Naive thymus-derived CD4-positive, alpha-beta T cell (primary cell): ENCODE measurements at places on chromosomes 5 and 9.

GRCh38 chr5:53488195-53488722 is 7.8 kb downstream of the FST start:
- DNase-seq = no peak

- DNase-seq = no peak
Measured at GRCh38 chr5:177040814-177041420, 18.4 kb downstream of the ZNF346 start.

GRCh38 chr5:127428748-127429147 is 88.7 kb upstream of the PRRC1 start:
- DNase-seq = no peak

- DNase-seq = no peak
Measured at GRCh38 chr5:112907166-112907631, 14.8 kb downstream of the REEP5 start.

DNA sequence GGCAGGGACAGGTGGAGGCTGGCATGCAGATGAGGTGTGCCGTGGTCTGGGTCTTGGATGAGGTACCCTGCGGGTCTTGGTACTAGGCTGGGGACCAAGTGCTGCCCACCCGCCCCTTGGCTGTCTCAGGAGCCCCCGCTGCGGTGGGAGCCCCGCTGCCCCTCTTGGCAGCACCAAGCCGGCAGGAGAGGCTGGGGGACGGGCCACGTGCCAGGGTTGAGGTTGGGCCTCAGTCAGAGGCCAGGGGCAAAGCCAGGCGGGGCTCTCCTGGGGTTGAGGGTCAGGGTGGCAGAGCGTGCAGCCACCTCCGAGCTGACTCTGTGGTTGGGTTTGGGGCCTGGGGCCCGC is 2.0 kb downstream of the CARD9 start:
- no peak for DNase-seq

- no peak for DNase-seq
Measured at GRCh38 chr5:135826994-135827671, 7.3 kb upstream of the SLC25A48 start.

DNA sequence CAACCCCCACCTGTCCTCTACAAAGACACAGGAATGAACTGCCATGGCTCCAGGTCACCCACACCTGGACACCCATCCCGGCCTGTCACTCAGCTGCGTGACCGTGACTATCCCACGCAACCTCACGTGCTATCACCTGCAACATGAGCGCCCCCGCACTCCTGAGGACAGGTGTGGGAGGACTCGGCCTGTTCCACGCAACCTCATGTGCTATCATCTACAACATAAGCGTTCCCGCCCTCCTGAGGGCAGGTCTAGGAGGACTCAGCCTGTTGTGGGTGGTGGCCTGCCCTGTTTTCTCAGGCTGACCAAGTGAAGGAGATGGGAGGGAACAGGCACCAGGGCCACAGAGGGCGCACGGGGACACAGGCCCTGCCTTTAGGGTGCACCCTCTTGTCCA is 4.1 kb downstream of the QSOX2 start:
- DNase-seq = no peak

GRCh38 chr5:134143431-134143830 is 28.9 kb downstream of the TCF7 start:
- no peak for DNase-seq

DNA sequence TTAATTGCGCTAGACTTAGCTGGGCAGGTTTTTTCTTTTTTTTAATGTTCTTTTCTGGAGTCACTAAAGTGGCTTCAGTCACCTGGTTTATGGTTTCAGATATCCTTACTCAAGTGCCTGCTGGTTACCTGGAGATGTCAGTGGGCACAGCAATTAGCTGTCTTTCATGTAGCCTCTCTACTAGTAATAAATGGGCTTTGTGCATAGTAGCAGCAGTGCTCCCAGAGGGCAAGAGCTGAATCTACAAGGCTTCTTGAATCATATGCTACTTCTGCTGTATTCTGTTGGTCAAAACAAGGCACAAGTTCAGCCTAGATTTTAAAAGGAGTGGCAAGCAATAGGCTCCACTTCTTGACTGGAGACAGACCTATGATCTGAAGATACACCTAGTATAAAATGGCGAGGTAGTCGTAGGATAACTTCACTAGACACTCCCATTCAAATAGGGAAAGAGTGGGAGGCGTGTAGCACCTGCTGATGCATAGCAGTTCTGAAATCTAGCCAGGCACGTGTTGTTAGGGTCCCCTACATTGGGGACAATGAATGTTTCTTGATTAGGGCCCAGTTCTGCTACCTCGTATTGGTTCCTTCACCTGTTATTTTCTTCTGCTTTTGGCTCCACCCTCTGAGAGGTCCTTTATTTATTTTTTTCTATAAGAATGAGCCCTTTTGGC is 7.0 kb downstream of the SCAMP1 start:
- no peak for DNase-seq

- no peak for DNase-seq
Measured at GRCh38 chr5:173793648-173794548, 94.3 kb upstream of the CPEB4 start.

DNA sequence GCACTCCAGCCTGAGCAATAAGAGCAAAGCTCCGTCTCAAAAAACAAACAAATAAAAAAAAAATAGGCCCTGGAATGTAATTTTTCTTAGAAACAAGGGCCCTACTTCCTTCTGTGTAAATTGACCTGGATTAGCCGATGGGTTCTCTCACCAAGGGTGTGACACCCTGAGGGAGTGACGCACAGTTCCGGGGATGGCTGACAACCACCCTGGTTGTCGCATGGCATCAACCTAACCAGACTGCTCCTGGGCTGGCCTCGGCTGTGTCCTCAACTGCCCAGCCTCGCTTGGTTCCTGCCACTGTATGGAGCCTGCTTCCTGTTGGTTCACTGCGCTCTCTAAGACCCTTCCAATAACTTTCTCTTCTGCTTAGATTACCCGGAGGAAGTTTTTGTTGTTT is 51.2 kb upstream of the SPATA31D4 start:
- DNase-seq = no peak

GRCh38 chr5:151238303-151238741 is 14.4 kb upstream of the CCDC69 start:
- no peak for DNase-seq

DNA sequence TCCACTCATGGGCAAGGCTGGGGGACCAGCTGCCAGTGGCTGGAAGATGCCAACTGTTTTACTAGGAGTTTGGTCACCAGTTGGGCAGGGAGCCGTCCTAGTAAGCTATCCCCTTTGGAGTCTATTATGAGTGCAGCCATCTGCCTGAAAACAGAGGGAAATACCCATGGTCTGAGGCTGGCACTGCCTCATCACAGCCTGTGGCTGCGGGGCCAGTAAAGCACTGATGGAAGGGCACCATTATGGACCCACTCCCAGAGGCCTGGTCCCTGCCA is 187.2 kb upstream of the PANK3 start:
- no peak for DNase-seq

- no peak for DNase-seq
Measured at GRCh38 chr5:3590161-3590966, 5.3 kb upstream of the IRX1 start.

DNA sequence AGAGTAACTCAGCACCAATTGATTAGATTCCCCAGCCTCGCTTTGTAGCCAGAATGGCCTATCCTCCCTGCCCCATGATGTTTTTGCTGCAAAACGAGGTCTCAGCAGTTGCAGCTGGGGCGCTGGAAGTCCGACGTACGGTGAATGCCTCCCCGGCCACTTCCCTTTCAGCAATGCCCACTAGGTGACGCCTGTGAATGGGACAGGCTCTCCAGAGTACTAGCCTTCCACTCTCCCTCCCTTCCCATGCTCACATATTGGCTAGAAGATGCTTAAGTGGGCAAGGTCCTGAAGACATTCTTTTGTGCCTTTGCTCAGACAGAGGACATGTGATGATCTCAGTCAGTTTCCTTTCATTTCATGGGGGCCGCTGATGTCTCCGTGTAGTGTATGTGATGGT is 50.8 kb downstream of the DMRT2 start:
- no peak for DNase-seq

DNA sequence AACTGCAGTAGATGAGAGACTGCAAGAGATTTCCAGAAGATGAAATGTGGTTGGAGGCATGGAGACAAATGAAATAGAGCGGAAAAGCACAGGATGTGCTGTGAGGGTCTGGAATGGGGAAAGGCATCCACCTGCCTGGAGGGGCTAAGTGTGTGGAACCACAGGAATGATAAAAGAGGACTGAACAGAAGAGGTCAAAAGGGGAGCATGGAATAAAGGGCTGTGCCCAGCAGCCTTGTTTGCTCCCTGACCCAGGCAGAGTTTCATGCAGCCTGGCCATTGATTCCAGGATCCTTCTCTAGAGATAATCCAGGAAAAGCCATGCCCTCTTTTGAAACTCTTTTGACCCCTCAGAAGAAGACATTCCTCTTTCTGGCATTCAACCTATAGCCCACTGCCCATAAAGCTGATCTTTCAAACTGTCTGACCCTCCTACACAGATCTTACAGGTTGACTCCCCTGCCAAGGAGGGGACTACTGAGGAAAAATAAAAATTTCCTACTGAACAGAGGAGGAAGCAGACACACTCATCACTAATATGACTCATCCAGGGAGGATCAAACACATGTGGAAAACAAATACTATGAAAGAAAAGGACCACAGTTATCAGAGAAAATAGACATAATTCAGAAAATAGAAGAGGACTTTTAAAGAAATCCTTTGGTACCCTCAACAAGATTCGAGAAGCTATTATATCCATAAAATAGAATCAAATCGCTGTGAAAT is 273.5 kb upstream of the PCSK5 start:
- DNase-seq = no peak

DNA sequence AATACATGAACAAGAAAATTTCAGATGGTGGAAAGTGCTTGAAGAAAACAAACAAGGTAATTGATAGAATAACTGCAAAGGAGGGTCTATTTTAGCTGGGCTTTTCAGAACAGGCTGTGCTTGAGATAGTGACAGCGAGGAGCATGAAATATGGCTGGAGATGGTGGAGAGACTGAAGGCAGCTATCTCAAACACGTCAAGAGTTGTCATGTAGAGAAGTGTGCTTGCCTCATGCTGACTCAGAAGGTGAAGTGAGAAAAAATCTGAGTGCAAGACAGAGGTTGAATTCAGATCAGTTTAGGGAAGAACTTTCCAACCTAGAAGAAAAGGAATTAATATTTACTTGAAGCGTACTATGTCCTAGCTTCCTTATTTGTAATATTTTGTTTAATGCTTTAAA is 115.5 kb upstream of the RANBP3L start:
- no peak for DNase-seq

DNA sequence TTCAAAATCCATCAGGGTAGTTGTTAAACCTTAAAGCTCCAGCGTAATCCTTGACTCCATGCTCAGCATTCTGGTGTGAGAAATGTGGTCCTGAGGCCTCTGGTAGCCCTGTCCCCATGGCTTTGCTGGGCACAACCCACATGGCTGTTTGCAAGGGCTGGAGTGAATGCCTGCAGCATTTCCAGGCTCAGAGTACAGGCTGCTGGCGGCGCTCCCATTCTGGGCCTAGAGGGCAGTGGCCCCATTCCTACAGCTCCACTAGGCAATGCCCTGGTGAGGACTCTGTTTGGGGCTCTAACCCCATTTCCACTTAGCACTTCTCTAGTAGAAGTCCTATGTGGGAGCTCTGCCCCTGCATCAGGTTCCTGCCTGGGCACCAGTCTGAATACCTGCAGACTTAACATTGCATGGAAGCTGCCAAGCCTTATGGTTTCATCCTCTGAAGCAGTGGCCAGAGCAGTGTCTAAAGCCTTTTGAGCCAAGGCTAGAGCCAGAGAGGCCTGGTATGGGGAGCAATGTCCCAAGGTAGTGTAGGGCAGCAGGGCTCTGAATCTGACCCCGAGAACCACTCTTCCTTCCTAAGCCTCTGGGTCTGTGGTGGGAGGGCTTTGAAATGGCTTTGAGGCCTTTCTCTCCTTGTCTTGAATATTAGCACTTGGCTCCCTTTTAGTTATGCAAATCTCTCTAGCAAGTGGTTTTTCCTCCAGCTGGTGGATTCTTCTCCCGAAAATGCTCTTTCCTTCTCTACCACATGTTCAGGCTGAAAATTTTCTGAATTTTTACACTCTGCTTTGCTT is 5.8 kb upstream of the ALDH1A1 start:
- DNase-seq = no peak

GRCh38 chr5:1324301-1324700 is 20.6 kb downstream of the CLPTM1L start:
- peak; percentile 0 for DNase-seq

- no peak for DNase-seq
Measured at GRCh38 chr5:179317411-179318220, 27.6 kb downstream of the ADAMTS2 start.

- no peak for DNase-seq
Measured at GRCh38 chr9:96139592-96140295, 162.2 kb downstream of the HSD17B3 start.

DNA sequence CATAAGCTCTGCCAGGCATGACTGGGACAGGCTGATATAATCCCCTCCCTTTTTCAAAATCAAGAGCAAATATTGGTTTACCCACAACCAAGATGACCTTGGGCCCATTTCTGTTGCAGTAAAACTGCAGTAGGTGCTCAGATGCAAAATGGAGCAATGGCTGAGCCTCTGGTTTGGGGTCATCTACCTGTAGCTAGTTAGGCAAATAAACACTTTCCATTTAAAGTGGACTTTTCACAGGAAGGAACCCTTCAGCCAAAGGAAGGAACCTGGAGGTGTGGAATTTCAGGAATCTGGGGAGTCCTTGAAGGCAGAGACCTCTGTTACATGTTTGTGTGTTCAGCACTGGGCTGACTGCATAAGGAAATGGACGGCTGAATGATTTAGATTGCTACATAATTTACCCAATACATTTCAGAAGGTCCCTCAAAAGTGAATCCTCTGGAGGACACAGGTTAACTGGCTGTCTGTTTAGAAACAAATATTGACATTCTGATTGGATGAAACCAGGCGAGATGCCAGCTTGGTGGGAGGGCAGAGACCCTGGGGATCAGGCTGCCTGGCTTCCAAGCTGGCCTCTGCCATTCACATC is 170.1 kb upstream of the ZNF618 start:
- DNase-seq = no peak

GRCh38 chr5:142432961-142433360 is 108.1 kb upstream of the SPRY4 start:
- peak; percentile 59 for DNase-seq

- no peak for DNase-seq
Measured at GRCh38 chr5:124701873-124702425, 44.5 kb downstream of the ZNF608 start.

DNA sequence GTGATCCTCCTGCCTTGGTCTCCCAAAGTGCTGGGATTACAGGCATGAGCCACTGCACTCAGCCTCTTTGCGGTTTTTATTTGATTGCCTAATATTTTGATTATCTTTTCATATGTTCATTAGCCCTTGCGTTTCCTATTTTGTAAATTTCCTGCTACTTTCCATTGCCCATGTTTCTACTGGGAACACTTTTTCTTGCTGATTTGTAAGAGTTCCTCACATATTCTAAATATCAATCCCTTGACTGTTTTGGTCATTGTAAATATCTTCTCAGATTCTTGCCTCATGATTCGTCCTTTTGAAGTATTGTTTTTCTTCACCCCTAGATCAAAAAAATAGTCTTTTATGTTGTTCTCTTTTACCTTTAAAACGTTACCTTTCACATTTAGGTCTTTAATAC is 37.9 kb upstream of the TTC1 start:
- DNase-seq = no peak

- no peak for DNase-seq
Measured at GRCh38 chr5:165086465-165086864, 1581.0 kb downstream of the MAT2B start.
